ENCODE measurements at places on chromosomes 11 and 22.

DNA sequence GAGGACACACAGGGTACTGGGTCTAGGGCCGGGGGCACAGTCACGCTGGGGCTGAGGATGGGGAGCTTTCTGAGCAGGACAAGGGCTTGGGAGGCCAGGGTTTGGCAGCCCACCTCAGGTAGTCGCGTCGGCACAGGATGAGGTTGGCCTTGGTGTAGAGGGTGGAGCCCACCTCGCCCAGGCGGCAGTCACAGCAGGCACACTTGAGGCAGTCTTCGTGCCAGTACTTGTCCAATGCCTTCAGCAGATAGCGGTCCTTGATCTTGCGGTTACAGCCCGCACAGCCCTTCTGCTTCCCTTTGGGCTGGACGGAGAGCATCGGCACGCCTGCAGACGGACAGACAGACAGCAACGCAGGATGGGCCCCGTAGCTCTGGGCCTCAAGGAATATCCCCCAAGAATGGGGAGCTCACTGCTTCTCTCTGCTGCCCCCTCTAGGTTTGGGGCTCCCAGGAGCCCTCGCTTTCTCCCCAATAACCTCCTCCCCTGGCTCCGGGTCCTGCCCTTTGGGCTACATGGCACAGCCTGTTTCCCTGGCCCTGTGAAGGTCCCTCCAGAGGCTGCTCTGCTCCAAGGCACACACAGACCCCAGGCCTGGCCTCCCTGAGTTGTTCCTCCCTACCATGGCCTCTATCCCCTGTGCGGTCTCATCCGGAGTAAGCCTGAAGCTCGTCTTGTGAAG, 33.4 kb downstream of the LMO1 start:
- no peak for DNase-seq

- DNase-seq = no peak
Observed at GRCh38 chr11:8361206-8361605, 97.5 kb upstream of the LMO1 start.

DNA sequence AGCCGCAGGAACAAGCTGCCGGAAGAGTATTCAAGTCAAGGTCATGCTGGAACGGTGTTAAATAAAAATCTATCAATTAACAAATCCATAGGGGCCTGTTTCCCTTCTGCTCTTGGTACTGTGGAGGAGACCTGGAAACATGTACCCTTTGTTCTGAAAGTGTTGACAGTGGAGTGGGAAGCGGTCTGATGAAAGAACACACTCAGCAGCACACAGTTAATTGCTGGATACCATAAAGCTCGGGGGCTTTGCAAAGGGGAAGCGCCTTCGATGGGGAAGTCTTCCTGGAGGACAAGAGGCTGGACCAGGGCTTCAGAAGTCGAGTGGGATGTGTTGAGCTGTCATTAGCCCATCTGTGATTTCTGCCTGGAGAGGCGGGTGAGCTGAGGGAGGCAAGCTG, 112.5 kb upstream of the CLPB start:
- DNase-seq = no peak

DNA sequence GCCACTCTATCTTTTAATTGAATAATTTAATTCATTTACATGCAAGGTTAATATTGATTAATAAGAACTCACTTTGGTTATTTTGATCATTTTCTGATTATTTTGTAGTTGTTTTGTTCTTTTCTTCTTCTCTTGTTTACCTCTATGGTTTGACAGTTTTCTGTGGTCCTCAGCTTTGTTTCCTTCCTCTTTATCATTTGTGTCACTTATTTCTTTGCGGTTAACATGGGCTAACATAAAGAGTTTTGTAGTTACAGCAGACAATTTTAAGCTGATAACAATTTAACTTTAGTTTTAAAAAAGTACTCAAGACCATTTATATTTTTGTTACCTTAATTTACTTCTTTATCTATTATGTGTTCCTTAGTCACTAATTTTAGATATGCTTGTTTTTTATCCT, 1032.8 kb upstream of the RAG2 start:
- no peak for DNase-seq

GRCh38 chr22:20194681-20195593, 44.1 kb upstream of the CCDC188 start:
- no peak for DNase-seq

GRCh38 chr11:64358907-64359711, at the start of gene RPS6KA4:
TSS of gene RPS6KA4 (plus strand) at chr11:64359162. CDS start at chr11:64359236, 74 bp downstream.
- no peak for DNase-seq

DNA sequence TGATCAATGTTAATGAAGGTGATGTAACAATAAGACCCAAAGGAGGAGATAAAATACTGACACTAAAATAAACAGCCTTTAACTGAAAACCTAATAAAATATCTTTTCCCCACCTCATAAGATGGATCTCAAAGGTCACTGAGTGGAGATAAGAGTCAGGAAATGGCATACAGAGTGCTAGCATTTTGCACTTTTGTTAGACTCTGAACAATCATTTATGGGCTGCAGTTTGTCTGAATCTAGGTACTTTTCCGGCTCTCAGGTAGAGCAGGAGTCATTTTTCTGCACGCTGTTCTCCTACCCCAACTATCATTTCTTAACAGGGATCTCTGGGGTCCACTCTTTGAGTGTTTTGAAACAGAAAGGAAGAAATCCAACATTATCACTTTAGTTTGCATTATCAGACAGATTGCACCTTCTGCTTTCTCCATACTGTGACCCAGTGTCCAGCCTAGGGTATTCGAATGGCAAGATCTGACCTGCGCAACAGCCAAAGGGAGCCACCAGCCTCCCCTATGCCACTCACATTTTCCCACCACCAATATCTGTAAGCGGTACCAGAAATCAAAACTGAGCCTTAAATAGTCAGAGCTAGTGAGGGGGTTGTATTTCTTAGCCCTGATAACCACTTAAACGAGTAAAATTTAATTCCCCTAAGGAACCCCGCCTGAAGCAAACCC, 863 bp downstream of the SIAE start:
- no peak for DNase-seq

- DNase-seq = no peak
Observed at GRCh38 chr22:45911601-45912271, 65.2 kb downstream of the WNT7B start.

DNA sequence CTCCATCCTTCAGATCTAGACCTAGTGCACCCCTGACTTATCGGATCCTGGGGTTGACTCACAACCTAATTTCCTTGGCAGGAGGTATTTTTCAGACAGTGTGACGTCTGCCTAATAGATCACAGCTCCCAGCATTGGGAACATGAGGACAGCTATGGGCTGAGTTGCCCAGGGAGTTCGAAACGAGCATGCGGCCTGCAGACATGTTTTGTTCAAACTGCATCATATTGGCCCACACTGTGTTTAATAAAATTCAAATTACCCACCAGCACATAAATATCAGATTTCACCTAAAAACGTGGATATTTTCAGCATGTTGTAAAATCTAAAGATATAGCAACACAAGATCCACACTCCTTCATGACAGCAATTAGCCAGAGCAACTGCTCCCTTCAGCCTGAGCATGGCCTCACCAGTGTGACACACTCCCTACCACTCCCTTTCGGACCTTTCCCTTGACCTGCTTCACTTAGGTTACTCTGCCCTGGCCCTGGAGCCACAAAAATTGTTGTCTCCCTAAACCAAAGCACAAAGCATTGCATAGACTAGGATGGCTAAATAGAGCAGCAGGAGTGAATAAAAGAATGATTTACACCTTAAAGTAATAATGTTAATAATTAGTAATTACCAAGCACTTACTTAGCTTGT, 53.6 kb upstream of the USP47 start:
- DNase-seq = no peak

DNA sequence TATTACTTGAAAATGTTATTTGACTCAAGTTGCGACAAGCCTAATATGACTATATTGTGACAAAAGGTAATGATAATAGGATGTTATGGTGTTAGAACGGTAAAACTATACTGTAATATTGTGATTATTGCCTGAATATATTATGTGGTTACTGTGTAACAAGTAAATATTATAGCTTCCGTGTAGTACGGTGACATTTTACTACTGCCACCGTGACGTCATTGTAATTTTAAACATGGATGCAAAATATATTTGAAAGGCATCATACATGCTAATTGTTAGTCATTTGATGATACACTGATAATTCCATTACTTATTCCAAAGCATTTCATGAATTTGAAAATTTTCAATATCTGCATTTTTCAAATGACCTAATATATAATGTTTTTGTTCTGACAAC, 2.5 kb downstream of the ELP4 start:
- no peak for DNase-seq
